ENCODE measurements at places on chromosomes 11 and 22. TPM values are rescaled to one million over a fixed set of nuclear protein-coding genes. Genes with fewer than 3 reads are reported as not detected.

The DEFB131B gene
- not detected for total RNA-seq

The POU2AF3 gene
- total RNA-seq = 0.12 TPM

The NFAM1 gene
- not detected for total RNA-seq

The OR2AG2 gene
- total RNA-seq = 0.55 TPM

The CHADL gene
- total RNA-seq = 1.4 TPM

The OR52H1 gene
- 1.1 TPM for total RNA-seq

The OLFML1 gene
- total RNA-seq = 4.2 TPM

Measured in uterine smooth muscle cell (primary cell).